ENCODE measurements at places on chromosomes 2 and 18. TPM values are rescaled to one million over a fixed set of nuclear protein-coding genes. Genes with fewer than 3 reads are reported as not detected.

Gene HSPD1
- total RNA-seq = 196 TPM

Gene GNLY
- not detected for total RNA-seq

Gene KCNE4
- total RNA-seq = 0.65 TPM

Gene EFR3B
- 0.49 TPM for total RNA-seq

Gene CCL20
- total RNA-seq = 0.49 TPM

Gene EXOC6B
- total RNA-seq = 27.4 TPM

Gene ACAA2
- 40.2 TPM for total RNA-seq

Gene FBLN7
- total RNA-seq = 4.4 TPM

Gene CROCC2
- not detected for total RNA-seq

Gene EIPR1
- total RNA-seq = 44.7 TPM

Gene LOXL3
- 1.8 TPM for total RNA-seq

Gene SCLY
- total RNA-seq = 23.3 TPM

Gene KIAA2012
- total RNA-seq = not detected

Gene UGP2
- total RNA-seq = 42.3 TPM

Gene RNU2-63P
- 14.6 TPM for total RNA-seq

Gene DCDC2C
- not detected for total RNA-seq

Gene ZNF396
- total RNA-seq = 0.65 TPM

Gene LYG2
- not detected for total RNA-seq

Gene MMADHC
- 135 TPM for total RNA-seq

Gene CAVIN2
- total RNA-seq = 170 TPM

Gene CFLAR
- 173 TPM for total RNA-seq

Gene C2orf15
- under 0.01 TPM for total RNA-seq

Gene ANKRD62
- total RNA-seq = not detected

Gene GKN1
- total RNA-seq = not detected

Gene C2orf78
- not detected for total RNA-seq

Gene TSPYL6
- total RNA-seq = not detected

Gene SMAD4
- 35.5 TPM for total RNA-seq
